ENCODE measurements at places on chromosomes 12 and 14.

DNA sequence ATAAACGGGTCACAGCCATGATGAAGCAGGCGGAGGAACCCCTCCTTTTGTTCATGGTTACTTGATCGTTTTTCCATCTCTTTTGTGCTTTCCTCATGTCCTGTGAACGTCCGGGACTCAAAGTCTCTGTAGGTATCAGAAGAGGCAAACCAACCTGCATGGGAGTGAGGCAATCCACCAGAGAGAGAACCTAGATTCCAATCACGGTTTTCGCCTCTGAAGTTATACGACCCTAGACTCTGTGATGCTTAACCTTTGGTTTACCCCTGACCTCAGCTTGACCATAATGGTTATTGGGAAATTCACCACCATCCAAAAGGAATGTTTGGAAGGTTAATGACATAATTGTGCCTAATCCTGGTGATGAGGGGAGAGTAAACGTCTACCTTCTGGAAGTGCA lies 186.8 kb upstream of the PRICKLE1 start:
- DNase-seq: no peak

DNA sequence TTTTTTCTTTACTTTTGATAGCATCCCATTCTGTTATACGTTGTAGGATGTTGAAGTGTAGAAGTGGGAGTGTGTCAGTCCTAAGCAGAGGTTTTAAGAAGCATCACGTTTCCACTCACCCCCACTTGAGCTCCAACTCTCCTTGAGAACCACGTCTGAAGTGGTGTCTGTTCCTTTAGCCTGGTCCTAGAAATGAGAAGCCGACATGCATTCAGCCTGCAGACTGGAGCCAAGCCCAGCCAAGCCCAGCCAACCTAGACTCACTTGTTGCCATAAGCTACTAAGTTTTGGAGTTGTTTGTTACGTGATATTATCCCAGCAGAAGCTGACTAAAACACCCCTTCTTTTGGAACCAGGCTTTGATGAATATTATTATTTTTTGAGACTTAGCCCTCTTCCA lies 4.4 kb upstream of the ELK3 start:
- DNase-seq: no peak

- no peak for DNase-seq
These were observed 401.3 kb downstream of the DIO2 start for GRCh38 chr14:79809849-79810612.

GRCh38 chr12:60078026-60078425 lies 482.2 kb downstream of the SLC16A7 start:
- DNase-seq: no peak

- no peak for DNase-seq
These were observed 62.8 kb upstream of the RFLNA start for GRCh38 chr12:124231980-124232653.

DNA sequence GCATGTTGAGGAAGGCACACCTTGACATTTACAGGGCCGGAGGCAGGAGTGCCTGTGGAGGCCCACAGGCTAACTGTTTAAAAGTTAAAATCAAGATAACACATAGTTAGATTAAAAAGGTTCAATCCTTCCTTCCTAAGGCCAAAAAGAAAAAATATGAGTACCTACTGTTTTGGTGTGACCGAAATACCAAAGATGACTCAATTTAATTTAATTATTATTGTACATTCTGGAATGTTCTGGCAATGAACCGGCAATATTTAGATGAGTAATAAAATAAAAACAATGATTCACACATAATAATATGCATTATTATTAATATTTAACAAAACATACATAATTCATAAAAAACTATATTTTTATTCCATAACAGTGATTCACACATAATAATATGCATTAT lies 136.8 kb upstream of the NTF3 start:
- DNase-seq: no peak

DNA sequence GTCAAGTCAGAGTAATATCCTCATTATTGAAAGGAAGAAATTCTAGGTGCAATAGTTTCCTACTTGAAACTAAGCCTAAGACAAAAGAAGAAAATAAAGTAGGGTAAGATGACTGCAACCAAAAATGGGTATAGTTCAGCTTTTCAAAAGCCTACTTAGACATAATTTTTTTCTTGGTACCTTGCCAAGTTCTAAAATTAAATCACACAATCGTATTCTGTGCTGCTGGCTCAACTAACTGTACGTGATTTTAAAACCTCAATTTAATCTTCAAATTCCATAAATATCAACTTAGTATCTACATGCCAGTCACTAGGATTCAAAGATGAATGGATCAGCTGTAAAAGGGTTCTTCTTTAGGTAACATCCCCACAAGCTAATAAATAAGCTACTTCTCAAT lies 56.9 kb downstream of the SCAF11 start:
- no peak for DNase-seq

DNA sequence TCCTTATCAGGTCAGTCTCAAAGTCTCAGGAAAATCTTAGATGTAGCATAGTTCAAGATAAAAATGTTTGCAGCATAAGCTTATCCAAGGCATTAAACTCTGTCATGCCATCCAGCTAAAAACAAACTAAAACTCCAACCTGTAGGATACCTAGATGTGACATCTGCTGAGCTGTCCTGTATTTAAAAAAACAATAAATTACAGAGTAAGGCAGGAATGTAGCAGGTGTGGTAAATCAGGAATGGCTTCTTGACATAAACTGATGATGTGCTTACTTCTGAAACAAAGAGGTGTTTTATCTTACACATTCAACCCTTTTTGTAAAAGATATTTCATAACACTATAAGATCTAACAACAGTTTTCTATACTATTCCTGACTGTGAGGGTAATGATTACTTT lies 30.6 kb upstream of the DLGAP5 start:
- no peak for DNase-seq

GRCh38 chr14:42200957-42201356 lies 594.3 kb downstream of the LRFN5 start:
- DNase-seq: no peak

DNA sequence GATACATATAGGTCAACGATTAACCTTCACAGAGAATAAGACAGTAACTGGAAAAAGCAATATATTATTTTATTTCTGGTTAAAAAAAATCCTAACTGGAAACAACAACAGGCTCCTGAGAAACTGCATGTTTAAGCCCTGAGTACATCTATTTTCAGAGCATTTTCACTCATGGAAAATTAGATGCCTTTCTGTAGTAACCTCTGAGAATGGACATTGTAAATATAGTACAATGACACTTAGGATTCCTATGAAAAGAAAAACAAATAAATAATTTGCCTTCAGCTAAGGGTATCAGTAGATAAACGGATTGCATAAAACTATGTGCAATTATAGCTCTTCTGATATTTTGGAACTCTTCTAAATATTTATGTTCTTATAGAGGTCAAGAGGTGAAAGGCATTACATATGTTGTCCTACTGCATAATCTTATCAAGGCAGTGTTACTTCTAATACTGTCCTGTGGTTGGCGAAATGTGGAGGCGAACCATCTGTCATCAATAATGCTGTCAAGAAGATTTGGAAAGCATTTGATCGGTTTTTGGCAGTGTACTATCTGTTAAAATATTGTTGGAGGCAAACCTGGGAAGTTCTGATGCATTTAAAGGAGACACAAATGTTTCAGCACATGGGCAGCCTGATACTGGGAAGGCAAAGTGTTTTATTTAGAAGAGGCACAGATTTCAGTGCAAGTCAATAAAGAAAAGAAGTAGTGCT lies 381.8 kb downstream of the BTG1 start:
- DNase-seq: no peak

- no peak for DNase-seq
These were observed 9.4 kb downstream of the COX16 start for GRCh38 chr14:70350078-70350477.

DNA sequence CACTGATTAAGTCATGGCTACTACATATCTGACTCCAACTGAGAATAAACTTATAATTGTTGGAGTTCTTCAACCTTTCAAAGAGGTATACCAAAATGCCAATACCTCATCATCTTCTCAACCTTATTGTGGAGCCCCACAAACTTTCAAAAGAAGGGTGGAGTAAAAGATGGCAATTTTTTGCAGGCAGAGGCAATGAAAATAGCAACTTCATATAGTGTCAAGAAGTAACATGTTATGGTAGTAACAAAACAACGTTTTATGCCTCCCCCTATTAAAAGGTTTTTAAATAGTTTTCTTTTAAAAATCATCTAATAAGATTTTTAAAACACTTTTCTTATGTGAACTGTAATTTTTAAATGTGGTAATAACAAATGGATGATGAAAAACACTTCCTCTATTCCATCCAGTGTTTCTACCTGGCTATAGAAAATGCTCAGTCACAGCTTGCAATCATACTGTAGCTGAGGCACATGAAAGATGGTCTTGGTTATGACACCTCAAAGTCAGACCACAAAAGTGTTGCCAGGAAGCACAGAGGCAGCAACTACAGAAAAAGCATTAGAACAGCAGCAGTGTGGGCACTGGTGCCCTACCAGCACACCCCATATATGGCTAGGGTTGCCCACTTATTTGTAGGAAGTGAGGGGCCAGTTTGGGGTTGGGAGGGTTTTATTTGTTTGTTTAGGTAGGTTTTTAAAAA lies 7.0 kb downstream of the PPP1R12A start:
- no peak for DNase-seq

Data from activated CD4-positive, alpha-beta T cell treated with anti-CD3 and anti-CD28 coated beads for 1 hour (primary cell).